AG04449 (cell line): ENCODE measurements at places on chromosomes 4 and X.
A peak's percentile ranks its signal among the peaks of the same experiment; 100 is the strongest.

DNA sequence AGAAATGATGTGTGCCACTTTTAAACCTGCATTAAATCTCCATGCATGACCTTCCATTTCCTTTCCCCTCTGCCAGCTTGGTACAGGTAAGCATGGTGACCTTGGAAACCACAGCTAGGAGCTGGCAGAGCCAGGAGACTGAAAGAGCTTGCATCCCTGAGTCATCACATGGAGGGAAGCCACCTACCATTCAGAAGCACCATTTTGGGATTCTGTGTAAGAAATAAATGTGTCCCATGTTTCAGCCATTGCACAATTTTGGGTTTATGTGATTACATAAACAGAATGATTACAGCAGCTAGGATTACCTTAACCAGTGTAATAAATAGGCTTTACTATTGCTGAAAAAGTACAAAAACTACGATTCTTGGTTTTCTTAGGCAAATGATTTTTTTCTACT, 17.3 kb upstream of the CCDC149 start:
- no peak for DNase-seq

- DNase-seq = no peak
These were observed 757.8 kb upstream of the HS3ST1 start for GRCh38 chr4:12186526-12186925.

- no peak for DNase-seq
These were observed 61.1 kb downstream of the ADAMTS3 start for GRCh38 chr4:72507860-72508419.

DNA sequence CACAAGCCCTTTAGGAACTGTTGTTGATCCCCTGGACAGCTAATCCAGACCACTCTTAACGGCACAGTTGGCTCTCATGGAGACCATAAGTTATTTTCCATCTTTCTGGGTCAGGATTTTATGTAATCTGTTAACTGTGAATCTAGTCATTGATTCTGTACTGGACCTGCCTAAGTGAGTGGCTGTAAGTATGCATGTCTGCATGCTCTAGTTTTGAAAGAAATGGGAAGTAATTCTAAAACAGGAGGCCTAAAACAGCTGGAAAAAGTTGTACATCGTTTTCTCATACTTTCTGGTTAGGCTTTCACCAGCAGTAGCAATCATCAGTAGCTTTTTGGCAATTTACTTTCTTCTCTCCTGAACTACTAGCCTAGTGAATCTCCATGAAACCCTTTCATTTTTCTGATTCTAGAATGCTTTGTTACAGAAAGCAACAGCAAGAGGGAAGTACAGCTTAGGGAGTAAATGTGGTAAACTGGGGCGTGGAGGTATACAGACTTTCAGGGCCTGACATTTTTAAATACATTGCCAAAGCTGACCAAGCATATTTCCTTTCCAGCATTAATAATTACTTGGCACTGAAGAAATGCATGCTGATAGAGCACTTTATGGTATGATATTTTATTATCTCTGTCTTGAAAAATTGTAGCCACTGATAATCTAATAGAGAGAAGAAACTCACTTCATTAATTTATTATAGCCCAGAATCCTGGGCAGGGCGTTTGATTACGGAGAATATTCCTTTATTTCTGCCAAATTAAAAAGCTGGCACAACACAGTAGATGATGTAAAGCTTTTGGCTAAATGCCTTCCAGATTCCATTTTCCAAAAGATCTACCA, 202.7 kb downstream of the BANK1 start:
- no peak for DNase-seq

- no peak for DNase-seq
These were observed 12.5 kb downstream of the OTUD4 start for GRCh38 chr4:145167887-145168286.

GRCh38 chrX:139204898-139205667, 325.5 kb upstream of the F9 start:
- DNase-seq = no peak

GRCh38 chr4:184728858-184729257, 5.0 kb downstream of the CENPU start:
- no peak for DNase-seq

- no peak for DNase-seq
These were observed 95.6 kb upstream of the FAM9C start for GRCh38 chrX:13140007-13140406.

DNA sequence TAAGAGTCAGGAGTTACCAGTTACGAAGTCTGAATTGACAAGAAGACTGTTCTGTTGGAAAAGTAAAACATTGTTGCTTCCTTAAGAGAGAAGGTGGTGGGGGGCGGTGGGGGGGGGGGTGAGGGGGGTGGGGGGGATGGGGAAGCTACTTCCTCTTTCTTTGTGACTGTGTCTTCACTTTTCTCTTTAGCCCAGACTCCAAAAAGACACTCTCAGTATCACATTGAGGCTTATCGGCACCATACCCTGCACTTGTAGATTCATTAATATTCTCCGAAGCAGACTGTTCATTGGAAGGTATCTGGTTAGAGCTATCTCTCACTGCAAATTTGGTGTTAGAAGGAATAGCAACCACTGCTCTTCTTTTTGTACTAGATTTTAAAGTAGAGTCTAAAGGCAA, 94.5 kb upstream of the IL13RA1 start:
- no peak for DNase-seq

DNA sequence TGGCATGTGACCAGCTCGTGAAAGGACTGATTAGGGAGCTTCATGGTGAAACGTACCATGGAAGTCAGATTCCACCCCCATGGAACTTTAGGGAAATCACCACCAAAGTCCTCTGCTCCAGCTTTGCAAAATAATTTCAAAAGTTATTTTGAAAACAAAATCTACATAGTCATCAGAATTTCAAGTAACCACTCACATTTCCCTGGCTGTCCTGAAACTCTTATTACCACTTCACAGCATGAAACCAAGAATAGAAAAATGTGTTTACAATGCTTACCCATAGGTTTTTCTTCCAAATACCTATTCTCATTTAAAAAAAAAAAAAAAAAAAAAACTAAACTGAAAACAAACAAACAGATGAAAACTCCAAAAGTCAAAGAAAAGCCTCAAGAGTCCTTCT, 198.7 kb downstream of the PDGFRA start:
- no peak for DNase-seq

DNA sequence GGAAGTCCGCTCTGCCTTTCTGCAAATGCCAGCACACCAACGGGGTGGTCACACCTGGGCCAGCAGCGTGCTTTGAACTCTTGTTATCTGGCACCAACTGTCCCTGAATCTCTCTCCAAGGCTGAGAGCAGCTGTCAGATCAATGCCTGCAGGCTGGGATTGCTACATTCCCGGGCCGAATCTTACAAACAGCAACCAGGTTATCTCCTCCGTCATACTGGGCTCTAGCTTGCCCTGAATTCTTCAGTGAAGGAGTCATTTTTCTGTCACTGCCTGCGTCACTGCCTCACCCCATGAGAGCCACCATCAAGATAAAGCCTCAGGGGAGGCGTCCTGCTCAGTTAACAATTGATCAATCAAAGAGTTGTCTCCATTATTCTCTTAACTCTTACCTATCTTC, 329.4 kb upstream of the PPARGC1A start:
- DNase-seq = no peak

GRCh38 chrX:68703369-68703768, 55.9 kb downstream of the STARD8 start:
- DNase-seq = no peak

GRCh38 chr4:105843941-105844340, 51.3 kb upstream of the NPNT start:
- DNase-seq = peak; percentile 45

DNA sequence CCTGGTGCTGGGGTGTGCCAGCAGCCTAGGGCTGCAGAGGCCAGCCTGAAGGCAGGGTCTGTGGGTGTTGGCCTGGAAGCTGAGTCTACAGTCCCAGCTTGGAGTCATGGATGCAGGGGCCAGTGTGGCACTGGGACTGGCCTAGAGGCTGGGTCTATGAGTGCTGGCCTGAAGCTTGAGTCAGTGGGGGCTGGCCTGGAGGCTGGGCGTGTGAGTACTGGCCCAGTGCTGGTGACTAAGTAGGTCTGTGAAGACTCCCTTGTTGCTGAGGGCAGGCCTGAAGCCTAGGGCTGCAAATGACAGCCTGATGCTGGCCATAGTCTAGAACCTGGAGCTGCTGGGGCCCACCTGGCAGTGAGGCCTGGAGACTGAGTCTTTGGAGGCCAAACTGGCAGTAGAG, 31.3 kb upstream of the ALG13 start:
- no peak for DNase-seq
